ENCODE measurements at places on chromosomes 5 and 9. TPM values are rescaled to one million over a fixed set of nuclear protein-coding genes. Genes with fewer than 3 reads are reported as not detected.

Gene IL13
- total RNA-seq, result not detected

Gene TEX48
- total RNA-seq, result not detected

- DNase-seq, result no peak
Measured at GRCh38 chr9:34559624-34560455, 29.7 kb downstream of the CNTFR start.

DNA sequence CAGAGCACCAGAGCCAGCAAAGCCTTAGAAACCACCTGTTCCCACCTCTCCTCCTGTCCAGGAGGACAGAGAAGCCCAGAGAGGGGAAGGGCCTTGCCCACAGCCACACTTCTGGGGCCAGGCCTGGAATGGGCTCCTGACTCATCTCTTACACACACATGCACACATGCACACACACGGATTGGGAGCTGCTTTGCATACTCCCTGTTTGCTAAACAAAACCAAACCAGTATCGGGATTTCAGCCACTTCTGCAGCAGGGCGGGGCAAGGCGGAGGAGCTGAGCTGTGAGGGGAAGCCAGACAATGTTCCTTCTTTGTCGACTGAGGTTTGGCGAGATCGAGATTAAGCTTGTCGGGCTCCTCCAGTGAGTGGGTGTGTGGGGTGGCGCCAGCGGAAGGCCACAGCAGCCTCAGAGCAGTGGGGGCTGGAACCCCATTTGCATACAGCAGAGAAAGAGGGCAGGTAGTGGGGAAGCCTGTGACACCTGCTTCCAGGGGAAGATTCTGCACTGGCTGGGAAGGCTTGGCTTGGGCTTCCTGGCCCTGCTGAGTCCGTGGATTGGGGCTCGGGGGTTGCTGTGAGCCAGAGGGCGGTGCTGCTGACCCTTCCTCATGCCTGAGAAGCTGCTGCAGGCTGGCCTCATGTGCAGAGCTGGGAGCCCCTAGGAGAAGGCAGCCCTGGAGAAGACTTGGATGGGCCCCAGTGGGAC lies 16.1 kb downstream of the GFI1B start:
- no peak for DNase-seq

DNA sequence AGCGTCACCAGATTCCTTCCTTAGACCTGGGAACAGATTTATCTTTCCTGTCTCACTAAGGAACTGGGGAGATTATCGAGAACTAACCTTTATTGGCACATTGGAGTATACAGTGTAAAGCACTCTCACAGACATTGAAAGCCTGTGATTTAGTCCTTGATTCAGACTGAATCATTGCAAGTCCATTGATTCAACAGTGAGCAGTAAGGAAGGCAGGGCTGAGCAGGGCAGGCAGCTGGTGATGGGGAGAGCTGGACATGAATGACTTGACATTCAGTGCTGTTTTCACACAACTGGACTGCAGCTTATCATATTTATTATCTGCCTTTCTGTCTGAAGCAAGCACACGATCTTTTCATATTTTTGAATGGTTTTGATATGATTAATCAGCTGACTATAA lies 16.2 kb downstream of the ISOC1 start:
- no peak for DNase-seq
